ENCODE measurements at places on chromosomes 3 and 15.
A peak's percentile ranks its signal among the peaks of the same experiment; 100 is the strongest.

DNA sequence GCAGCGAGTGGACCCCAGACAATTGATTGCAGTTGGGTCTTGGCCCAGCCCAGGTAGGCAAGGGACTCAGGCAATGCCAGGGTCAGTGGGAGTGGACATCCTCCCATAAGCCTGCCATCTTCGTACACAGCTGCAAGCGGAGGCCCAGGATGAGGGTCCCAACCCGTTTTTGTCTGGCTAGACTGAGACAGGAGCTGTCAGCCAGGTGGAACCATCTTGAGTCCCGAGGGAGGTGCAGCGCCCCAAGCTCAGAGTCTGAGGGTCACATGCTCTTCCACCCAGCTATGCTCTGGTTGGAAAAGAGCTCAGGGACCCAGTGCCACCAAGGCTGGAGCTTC, 22.6 kb upstream of the IP6K2 start:
- no peak for DNase-seq

- no peak for DNase-seq
These were observed 280.4 kb downstream of the CD47 start for GRCh38 chr3:107810171-107811071.

- no peak for DNase-seq
These were observed 188.1 kb upstream of the STRIT1 start for GRCh38 chr3:155481591-155481990.

DNA sequence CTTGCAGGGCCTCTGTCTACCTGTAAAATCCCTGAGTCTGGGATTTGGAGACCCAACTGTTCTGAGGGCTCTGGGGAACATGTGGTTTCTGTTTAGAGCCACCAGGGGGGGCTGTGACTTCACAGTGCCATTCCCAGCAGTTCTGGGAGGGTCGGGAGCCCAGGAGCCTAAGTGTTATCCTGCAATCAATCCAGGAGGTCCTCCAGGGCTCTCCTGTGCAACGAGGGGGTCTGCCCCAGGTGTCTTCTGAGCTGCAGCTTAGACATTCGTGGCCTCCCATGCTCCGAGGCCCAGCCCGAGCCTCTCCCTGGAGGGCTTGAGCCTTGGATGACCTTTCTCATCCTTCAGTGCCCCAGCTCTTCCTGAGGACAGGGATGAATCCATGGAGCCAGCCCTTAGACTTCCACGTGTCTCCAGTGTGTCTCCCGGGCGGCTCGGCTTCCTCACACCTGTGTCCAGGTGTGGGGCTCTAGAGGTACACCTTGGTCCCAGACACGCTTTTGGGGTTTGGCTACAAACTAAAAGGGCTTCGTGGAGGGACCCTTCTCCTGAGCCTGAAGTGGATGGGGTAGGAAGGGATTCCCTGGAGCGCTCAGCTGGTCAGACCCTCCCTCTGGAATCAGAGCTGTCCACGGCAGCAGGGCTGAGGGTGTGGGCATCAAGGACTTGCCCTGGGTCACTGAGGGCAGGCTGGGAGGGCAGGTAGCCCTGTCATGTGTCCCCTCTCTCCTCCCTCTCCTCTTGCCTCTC, 20.3 kb upstream of the ABTB1 start:
- DNase-seq: peak; percentile 47

- peak; percentile 59 for DNase-seq
These were observed at the start of gene POMGNT2 for GRCh38 chr3:43105596-43106292. Gene POMGNT2, minus strand, starts transcription at chr3:43106079. Its CDS starts 24,648 bp downstream, at chr3:43081431.

DNA sequence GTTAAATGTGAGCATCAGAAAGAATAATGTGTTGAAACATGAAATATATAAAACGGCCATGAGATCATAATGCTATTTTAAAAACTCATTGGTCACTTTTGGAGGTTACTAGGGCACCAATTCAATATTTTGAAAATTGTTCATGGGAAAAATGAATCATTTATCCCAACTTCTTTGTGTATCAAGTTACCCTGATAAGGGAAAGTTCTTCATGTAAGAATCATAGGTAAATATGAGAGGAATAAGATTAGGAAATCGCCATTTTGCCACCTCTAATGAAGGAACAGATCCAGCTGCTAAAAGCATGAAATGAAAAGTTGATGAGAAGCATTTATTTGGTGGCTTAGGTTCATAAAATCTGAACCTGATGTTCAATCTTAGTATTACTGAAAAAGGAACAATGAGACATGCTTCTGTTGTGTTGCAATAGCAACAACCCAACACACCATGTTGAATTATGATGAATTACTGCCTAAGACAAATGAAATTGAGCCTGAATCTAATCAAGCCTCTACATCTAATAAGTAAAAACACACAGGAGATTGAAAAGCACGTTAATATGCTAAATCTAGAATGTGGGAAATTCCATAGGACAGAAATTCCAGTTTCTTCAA, 32.5 kb downstream of the ABHD5 start:
- DNase-seq: no peak

DNA sequence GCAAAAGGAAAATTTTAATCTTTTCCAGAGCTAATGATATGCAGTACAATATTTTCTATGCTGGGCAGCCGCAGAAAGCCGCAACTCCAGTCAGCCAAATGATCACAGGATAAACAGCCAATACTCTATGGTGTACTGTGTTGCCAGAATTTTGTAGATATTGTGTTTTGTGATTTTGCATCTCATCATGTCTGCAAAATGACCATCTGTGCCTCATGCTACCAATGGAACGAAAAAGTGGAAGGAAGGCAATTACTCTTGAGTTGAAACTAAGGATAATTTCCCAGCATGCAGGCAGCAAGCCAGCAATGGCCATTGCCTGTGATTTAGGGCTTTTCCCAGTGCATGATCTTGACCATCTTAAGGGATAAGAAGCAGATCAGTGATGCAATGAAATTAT, 891.9 kb downstream of the PLOD2 start:
- no peak for DNase-seq
